ENCODE measurements at places on chromosomes 12 and 14.

DNA sequence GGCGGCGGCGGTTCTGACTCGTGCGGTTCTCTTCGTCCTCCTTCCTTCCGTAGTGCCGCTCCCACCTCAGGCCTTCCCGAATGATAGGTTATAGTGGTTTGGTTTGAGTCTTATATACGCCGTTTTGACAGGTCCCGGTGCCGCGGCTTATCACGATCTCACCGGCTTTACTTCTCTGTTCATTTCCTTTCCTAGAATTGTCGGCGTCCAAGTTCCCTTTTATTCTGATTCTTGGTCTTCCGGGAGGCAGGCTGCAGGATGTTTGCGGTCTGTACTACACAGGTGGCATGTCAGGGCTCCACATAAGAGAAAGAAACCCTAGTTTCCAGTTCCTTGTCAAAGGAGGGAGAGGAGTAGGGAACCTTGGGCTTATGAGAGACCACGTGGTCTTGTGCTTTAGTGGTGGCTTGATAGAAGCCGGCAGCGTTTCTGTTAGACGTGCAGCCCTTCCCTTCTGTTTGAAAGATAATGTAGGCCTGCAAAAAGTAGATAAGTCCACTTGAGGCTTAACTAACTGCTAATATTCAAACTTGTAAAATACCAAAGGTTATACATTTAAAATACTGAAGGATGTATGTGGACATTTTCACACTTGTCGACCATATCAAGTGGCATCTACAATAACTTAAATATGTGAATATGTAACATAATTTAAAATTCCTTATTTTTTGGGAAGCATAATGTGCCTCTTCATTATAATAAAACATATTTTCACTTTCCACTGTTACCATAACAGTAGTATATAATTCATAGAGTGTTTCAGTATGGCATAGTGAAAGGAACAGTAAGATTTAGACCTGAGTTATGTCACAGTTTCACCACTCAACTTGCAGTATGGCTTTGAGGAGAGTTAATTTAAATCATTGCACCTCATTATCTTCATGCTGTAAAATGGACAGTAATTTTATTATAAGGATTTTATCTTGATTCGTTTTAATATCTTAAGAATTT is 804 bp downstream of the USP15 start:
- peaks cover 60% of the 10 kb centered on the region for H3K4me1 ChIP-seq
- H3K27ac ChIP-seq: peak overlapping the region; percentile 93
- H3K4me3 ChIP-seq: peak overlapping the region; percentile 99
- no peaks in the 10 kb centered on the region for H3K27me3 ChIP-seq
- peaks cover 20% of the 10 kb centered on the region for H3K36me3 ChIP-seq

DNA sequence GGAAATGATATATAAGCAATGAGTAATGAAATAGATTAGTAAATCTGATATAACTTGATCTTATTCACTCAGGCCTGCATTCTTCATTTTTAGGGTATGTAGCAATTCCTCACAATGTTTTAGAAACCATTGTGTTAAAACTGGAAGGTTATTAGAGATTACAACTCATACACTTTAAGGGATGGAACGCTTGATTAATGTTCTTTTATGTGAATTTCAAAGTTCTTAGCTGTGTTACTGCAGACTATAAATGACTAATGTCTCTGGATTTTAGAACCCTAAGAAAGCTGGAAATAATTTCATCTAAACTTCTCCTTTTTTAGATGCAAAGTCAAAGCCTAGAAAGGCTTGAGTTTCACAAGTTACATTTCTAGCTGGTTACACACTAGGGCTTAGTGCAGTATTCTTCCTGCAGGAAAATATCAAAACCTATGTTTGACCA is 148.2 kb upstream of the CLEC14A start:
- no peak for DNase-seq
- H3K4me3 ChIP-seq: no peak overlapping the region
- H3K27me3 ChIP-seq: no peaks in the 10 kb centered on the region
- H3K36me3 ChIP-seq: no peaks in the 10 kb centered on the region
- H3K27ac ChIP-seq: no peak overlapping the region
- H3K4me1 ChIP-seq: no peaks in the 10 kb centered on the region

GRCh38 chr12:110533607-110534006 is 31.5 kb downstream of the RAD9B start:
- H3K36me3 ChIP-seq: peaks cover 67% of the 10 kb centered on the region
- H3K27me3 ChIP-seq: no peaks in the 10 kb centered on the region
- DNase-seq: no peak

DNA sequence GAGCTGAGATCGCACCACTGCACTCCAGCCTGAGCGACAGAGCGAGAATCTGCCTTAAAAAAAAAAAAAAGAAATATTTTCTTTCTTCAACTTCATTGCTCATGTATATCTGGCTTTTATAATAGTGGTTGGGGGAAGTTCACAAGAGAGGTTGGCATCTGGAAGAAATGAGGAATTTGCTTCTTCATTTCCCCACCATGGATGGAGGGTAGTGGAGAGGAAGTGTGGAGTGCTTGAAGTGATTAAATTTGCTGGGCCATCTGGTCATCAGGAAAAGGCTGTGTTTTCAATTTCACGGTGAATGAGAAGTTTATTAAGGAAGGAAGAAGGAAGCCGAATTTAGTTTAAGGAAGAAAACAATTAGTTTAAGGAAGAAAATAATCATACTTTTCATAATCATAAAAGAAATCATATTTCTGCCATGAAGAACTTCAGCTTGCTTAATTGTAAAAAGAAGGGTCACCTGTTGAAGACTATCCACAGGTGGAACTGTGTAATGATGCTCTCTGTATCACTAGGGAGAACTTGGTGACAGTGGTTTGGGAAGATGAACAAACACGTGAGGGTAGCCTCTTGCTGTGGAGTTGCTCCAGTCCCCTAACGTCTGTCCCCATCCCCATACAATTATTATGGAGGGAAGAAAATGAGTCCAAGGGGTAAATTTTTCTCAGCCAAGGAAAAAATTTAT is 197.3 kb upstream of the ARHGAP5 start:
- no peak for DNase-seq
- no peaks in the 10 kb centered on the region for H3K36me3 ChIP-seq
- peaks cover 11% of the 10 kb centered on the region for H3K27me3 ChIP-seq

Data from activated T-helper 2 cell treated with anti-CD3 and anti-CD28 coated beads, Interferon-gamma antibody, Interleukin-2, Interleukin-4, amounts not matched to agents 10 μg/mL and 5 μg/mL and 100 μg/mL, durations not matched to agents 14 hours and 24 hours and 36 hours (primary cell).